ENCODE measurements at places on chromosomes 12 and 14.

GRCh38 chr14:100056964-100057795 is 8.0 kb upstream of the EVL start:
- no peak for DNase-seq
- H3K27me3 ChIP-seq = no peaks in the 10 kb centered on the region
- H3K4me3 ChIP-seq = no peak overlapping the region
- no peak overlapping the region for H3K27ac ChIP-seq

- no peak for DNase-seq
- H3K36me3 ChIP-seq = no peaks in the 10 kb centered on the region
- no peaks in the 10 kb centered on the region for H3K27me3 ChIP-seq
- no peak overlapping the region for H3K27ac ChIP-seq
- H3K4me3 ChIP-seq = no peak overlapping the region
Measured at GRCh38 chr14:38280081-38280480, 24.2 kb upstream of the CLEC14A start.

DNA sequence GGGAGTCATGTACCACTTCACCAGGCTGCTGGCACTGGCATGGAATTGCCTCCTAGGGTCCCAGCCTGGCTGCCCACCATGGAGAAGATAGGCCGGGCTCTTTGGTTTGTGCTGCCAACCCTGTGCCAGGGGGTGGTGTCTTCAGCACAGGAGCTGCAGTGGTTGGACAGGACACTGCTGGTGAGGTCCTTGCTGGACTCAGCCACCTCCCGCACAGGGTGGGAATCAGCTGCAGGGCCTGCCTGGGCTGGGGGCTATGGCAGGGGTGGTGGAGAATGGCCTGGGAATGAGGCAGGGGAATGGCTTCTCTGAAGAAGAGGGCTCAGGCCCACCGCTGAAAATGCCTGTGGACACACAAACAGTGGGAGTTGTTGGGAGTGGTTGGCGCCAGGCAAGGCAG is 70.6 kb upstream of the CAPRIN2 start:
- peaks cover 10% of the 10 kb centered on the region for H3K27me3 ChIP-seq
- DNase-seq = no peak
- H3K4me1 ChIP-seq = no peaks in the 10 kb centered on the region

DNA sequence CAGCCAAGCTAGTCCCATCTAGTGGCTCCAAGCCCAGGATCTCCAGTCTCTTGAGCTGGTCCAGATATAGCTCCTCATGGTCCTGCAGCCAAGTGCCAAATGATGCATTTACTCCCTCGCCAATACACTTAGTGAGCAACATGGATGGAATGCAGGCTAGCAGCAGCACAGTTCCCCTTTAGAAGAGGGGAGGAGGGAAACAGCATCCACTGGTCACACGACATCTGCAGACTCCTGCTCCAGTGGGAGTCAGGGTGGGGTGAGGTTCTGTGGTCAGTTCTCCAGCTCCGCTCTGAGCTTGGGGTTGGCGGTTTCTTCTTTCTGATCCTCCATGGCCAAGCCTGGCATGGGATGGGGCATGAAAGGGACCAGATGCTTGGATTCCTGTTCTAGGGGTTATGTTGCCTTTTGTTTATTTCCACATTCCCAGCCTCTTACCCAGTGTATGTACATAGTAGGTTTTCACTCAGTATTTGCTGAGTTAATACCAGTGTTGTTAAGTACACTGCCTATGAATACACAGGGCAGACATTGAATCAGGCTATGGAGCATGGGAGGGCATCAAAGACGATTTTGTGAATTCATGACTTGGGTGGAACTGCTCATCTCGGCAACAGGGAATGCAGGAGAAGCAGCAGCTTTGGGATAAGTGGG is 57.3 kb downstream of the GALNT16 start:
- peaks cover 18% of the 10 kb centered on the region for H3K4me1 ChIP-seq
- no peaks in the 10 kb centered on the region for H3K36me3 ChIP-seq
- DNase-seq = peak; percentile 98
- no peak overlapping the region for H3K4me3 ChIP-seq

DNA sequence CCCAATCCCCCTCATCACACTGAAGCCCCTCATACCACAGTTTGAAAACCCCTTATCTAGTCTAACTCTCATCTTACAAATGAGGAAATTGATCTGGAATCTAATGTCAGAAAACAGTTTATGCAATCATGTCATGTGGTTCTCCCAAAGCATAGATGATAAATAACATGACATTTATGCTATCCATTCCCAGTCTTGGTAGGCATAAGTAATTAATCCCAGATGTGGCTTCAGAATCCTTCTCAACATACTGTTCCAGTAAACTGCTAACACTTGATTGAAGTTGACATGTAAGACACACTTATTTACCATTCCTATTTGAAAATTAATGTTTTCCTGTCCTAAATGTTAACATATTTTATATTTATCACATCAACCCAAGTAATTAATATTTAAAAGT is 168.7 kb downstream of the GALC start:
- H3K4me3 ChIP-seq = no peak overlapping the region
- no peaks in the 10 kb centered on the region for H3K4me1 ChIP-seq
- no peaks in the 10 kb centered on the region for H3K36me3 ChIP-seq
- DNase-seq = no peak
- no peak overlapping the region for H3K27ac ChIP-seq

DNA sequence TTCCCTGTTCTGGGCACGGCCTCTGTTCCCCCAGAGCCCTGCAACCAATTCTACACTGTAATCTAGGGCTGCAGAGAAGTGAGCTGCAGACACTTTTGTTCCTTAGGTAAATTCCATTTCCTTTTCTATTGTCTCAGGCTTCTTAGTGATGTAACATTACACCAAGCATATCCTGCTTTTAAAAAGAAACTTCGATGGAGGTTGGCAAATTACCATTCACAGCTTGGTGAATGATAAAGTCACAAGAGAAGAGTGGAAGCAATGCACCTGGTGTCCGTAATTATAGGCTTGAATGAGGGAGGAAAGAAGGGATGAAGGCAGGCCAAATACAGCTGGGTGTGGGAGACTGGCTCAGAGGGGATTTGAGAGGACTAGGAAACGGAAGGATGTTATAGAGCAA is 68.6 kb downstream of the PPM1A start:
- H3K27me3 ChIP-seq = peaks cover 7% of the 10 kb centered on the region
- no peaks in the 10 kb centered on the region for H3K36me3 ChIP-seq
- no peak for DNase-seq
- H3K4me1 ChIP-seq = no peaks in the 10 kb centered on the region
- no peak overlapping the region for H3K27ac ChIP-seq

- no peaks in the 10 kb centered on the region for H3K27me3 ChIP-seq
- H3K36me3 ChIP-seq = no peaks in the 10 kb centered on the region
- no peak overlapping the region for H3K4me3 ChIP-seq
Measured at GRCh38 chr12:102234599-102234998, 37.0 kb upstream of the PMCH start.

GRCh38 chr12:130419116-130419515 is 81.4 kb downstream of the PIWIL1 start:
- H3K4me1 ChIP-seq = no peaks in the 10 kb centered on the region
- DNase-seq = no peak
- no peaks in the 10 kb centered on the region for H3K36me3 ChIP-seq

All from fibroblast of lung (primary cell).